GM20000 (cell line): ENCODE measurements at places on chromosomes 16 and 17.

DNA sequence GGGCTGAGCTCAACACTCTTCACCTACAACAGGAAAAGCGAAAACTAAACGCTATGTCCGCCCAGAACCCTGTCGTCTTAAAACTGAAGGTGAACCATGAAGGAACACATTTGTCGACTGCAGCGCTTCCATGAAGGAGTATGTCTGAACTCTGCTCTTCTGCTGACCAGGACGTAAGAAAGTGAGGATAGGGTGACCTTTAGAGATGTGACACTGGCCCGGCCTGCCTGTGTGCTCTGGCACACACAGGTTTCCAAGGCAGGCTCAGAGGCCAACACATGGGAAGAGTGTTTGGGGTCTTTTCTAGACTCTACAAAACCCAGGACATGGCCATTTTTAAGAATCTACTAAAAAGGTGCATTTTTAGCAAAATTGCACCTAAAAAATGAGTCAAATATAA lies 21.1 kb downstream of the MARF1 start:
- DNase-seq: no peak

DNA sequence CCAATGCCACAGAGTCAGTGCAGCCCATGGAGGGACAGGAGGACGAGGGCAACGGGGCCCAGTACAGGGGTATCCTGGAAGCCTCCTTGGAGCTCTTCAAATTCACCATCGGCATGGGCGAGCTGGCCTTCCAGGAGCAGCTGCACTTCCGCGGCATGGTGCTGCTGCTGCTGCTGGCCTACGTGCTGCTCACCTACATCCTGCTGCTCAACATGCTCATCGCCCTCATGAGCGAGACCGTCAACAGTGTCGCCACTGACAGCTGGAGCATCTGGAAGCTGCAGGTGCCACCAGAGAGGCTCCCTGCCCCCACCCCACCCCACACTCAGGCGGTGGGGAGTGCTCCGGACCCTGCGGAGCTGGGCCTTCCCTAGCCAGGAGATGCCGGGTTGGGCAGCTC lies 16.6 kb downstream of the TRPV2 start:
- DNase-seq: no peak

DNA sequence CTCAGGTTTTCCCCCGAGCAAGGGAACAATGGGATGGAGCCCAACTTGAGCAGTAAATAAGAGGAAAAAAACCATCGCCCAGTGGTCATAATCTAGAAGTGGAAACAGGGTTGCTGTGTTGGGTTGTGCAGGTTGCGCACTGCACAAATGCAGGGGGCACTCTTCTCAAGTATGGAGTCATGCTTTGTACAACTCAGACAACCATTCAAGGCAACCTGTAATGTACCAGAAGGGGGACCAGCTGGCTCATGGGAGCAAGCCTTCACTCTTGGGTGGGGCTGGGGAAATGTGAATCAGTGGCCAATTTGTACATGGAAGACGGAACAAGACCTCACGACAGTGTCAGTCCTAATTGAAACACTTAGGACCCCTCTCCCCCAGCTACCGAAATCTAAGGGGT lies 23.9 kb upstream of the LITAF start:
- DNase-seq: no peak

DNA sequence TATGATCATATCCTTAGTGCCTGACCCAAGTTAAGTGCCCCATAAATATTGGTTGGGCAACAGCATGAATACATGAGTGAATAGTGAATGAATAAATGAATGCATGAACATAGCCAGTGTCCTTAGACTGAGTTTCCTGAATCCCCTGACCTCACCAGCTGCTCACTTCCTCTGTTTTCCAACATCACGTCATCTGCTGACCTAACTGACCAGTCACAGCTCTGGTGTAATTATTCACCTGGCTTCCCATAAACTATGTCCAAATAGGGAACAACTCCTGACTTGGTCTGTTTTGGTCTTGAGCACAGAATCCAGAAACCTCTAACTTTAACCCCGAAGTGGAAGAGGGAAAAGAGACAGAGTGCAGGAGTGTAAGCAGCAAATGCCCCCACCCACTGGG lies 83.4 kb downstream of the ASIC2 start:
- no peak for DNase-seq

DNA sequence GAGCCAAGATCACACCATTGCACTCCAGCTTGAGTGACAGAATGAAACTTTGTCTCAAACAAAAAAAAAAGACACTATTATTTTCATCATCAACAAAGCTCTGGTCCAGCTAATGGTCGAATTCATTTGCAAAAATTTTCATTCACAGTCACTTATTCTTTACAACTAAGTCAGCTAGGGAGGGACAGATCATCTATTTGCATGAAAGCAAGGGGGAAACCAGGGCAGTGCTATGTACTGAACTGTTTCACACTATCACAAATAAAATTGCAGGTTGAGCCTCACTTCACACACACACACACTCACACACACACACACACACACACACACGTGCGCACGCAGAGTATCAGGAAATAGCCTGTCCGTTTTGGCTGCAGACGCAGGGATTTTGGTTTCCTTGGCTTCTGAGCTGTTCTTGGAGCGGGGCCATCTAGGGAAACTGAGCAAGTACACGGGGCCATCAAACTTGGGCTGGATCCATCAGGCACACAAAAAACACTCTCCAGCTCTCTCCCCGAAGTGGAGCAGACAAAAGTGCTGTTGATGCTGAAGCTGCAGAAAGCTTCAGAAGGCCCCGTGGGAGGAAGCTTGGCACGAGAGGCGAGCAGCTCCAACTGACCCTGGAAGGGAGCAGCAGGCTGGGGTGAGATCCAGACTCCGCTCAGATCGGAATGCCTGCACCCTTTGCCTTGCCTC lies 44.3 kb upstream of the HELZ start:
- no peak for DNase-seq

DNA sequence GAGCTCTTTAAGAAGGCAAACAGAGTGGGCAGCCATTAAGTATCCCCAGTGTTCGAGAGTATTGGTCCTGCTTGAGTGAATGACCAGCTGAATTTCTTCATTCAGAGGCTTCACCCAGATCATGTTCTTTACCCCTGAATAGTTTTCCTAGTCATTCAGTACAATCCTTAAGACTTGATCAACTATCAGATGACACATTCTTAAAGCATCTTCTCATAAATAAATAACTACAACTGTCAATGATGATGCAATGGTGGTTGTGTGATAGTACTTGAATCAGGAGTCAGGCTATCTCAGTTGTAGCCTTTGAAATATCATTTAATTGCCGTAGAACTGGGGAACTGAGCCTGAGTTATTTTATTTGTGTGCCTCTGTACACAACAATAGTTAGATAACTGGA lies 416.8 kb upstream of the CCL2 start:
- DNase-seq: no peak

DNA sequence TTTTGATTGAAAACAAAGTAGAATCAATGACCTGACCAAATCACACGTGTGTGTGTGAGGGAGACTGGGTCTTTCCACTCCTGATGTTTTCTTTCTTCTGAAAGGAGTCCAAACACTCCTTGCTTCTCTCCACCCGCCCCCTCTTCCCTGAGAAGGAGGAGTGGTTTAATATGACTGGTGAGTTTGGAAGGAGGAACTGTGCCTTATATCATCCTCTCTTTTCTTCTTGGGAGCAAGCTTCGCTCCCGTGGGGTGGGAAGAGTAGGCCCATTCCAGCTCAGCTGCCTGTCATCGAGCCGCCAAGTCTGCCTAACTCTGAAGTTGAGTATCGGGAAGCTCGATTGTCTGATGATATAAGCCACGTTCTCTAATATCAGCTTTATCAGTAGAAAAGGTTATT lies 96.5 kb downstream of the YPEL2 start:
- no peak for DNase-seq

DNA sequence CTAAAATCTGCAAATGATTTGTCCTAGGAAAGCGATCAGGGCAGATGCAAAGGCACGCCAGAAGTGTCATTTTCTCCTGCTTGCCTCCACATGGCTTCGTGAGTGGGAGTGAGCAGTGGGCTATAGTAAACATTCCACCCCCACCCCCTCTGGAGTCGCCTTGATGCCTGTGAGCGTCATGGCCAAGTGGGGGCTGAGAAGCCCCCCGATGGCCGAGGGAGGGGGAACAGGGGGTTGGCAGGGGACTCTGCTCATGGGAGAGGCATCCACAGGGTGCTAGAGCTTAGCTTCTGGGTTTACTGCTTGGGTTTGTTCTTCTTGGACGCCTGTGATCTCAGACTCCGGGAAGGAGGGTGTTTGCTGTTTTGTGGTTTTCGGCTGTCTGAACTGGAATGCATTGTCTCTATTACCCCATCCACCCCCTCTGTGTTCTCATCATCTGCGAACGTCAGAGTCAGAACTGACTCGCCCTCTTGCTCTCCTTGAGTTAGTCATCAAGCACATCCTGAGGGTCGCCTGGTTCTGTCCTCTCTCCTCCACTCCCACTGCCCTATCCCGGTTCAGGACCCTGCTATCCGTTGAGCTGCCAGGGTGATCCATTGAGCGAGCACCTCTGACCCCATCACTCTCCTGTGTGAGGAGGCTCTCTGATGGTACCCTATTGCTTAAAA lies 15.4 kb downstream of the TNS4 start:
- DNase-seq: no peak

DNA sequence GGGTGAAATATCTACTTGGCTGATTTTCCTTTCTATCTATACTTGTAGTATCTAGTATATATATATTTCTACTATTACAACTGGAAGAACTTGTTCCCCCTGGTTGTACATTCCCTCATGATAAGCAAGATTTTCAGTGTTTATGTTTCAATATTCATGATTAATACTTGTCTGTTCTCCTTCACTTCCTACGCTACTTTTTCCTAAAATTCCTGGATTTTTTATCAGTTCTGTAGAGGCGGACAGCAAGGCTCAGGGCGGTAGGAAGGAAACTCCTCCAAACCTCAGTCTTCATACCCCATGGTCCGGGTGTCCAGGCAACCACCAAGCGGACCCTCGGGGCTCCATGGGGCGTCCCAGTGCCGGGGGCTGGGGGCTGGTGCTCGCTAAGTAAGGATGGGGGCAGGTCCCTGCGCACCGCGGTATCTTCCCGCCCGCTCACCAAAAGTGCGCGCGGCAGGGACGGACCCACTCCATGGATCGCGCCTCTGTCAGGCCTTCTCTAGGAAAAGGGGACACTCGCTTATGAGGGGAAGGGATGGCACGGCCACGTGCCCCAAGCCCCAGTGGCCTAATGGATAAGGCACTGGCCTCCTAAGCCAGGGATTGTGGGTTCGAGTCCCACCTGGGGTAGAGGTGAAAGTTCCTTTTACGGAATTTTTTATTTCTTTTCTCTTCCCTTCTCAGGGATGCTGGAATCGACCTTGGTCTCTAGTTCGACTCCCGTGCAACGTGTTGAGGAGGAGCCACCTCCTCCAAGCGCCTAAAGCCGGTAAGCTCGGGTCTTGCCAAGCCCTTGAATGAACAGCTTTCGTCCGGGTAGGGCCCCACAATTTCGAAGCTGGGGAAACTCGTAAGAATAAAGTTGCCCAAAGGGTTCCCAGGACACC lies 13.2 kb downstream of the ATP5PD start:
- DNase-seq: peak; percentile 75

DNA sequence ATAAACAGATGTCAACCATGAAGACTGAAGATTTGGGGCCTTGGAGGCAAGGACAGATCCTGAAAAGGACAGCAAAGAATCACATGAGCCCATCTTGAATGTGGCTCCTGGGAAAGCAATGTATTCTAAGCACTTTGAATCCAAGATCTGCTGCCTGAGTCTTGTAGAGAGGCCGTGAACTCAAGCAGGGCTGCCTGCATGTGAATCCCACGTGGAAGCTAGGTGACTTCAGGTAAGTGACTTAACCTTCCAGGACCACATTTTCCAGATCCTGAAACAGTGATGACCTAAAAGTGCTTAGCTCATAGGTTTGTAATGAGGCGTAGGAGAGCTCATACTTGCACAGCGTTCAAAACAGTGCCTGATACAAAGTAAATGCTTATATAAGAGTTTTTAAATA lies 373.0 kb upstream of the SALL1 start:
- DNase-seq: no peak

- DNase-seq: peak; percentile 29
Measured at GRCh38 chr17:60321336-60322055, 70.4 kb downstream of the USP32 start.

GRCh38 chr17:63735691-63736090 lies 5.9 kb downstream of the STRADA start:
- no peak for DNase-seq

GRCh38 chr17:7854851-7855659 lies at the start of gene TMEM88:
Gene TMEM88, plus strand, starts transcription at chr17:7855066. Its CDS starts 9 bp downstream, at chr17:7855075.
- no peak for DNase-seq

DNA sequence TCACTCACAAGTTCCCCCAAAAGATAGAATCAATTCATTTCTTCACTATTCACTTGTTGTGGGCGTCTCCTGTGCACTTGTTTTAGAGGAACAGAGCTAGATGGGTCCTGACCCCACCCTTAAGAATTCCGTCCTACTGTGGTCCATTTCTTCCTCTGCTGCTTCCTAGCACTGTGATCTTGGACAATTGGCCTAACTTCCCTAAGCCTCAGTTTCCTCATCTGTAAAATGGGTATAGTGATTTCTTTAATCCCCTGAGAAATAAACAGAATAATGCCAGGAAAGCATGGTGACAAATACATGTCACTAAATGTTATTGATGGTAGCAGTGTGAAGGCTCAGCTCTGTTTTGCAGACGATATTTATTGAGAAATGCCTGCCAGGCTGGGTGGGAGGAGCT lies 9.9 kb downstream of the BMERB1 start:
- no peak for DNase-seq

GRCh38 chr17:31274252-31274651 lies 22.8 kb downstream of the OMG start:
- DNase-seq: no peak

DNA sequence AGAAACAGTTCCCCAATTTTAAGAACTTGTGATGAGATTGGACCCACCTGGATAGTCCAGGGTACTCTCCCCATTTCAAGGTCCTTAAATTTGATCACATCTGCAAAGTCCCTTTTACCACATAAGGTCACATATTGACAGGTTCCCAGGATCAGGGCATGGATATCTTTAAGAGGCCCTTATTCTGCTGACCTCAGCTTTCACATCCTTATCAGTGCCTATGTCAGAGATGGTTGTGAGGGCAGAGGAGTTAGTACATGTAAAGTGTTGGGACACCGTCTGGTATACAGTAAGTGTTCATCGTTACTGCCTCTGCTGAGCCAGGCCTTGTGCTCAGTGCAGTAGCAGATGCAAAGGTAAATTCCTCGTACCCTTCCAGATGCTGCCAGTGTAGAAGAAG lies 375.4 kb upstream of the ASIC2 start:
- no peak for DNase-seq

DNA sequence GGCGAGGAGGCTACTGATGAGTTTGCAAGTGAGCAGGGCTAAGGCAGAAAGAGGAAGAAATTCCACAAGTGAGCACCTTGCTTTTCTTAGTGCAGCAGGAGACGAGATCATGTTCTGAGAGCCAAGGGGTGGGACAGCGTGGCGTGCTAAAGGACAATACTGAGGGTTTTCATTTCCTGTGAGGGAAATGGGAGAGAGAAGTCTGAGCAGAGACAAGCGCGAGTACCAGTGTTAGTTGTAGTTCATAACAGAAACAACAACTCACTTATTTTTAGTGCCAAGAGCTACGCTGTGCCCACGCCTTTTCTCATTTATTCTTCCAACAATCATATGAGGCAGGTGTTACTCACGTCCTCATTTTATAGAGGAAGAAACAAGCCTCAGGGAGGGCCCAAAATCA lies 2.3 kb downstream of the SPACA3 start:
- no peak for DNase-seq
